ENCODE measurements at places on chromosomes 3 and 15.

- DNase-seq = no peak
Measured at GRCh38 chr15:67406257-67406861, 114.6 kb upstream of the C15orf61 start.

DNA sequence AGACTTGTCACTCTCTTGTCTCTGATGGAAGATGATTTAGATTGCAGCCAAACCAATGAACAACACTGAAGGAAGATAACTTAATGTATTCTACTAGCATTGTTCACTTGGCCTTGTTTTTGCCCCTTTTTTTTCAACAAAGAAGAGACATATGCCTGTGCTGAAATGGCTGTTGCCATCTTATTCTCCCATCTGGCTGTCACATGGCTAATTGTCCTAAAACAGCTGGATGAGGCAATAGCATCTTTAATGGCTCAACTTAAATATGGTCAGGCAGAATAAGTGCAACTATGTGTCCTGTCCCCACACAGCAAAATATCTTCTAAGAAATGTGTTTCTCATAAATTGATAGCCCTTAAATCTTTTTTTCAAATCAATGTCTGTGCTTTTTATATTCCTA is 576.9 kb downstream of the TUSC7 start:
- DNase-seq = no peak

DNA sequence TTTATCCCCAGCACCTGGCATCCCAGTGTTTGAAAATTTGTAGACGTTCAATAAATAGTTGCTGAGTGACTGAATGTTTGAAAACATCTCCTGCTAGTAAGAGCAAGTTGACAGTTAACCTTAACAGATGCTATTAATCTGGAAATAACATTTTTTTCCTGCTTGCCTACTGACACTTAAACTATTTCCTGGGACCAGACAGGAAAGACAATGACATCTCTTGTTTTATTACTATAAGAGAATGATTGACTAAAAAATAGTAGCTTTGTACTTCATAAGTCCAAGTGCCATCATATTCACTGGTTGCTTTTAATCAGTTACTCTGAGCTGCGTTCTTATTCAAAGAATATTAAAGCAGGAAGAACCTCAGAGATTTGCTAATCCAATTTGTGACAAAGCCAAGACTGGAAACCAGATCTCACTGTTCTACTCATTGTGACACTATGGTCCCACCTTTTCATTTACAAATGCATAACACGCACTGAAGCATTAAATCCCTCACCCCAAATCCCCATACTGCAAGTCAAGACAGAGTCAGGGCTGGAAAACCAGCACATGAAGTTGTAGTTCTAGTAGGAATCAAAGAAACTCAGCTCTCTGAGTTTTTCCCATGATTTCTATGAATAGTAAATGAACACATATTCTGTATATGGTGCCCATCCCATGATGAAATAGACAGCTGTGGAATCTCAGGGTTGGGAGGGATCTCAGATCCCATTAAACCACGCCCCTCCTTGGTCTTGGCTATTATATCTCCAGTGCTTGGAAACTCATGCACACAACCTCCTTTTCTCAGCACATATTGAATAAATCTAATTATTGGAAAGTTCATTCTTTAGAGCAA is 212.7 kb upstream of the P2RY1 start:
- DNase-seq = no peak

GRCh38 chr3:168608926-168609325 is 513.2 kb upstream of the GOLIM4 start:
- DNase-seq = no peak

- no peak for DNase-seq
Measured at GRCh38 chr15:41633609-41634008, 26.6 kb upstream of the MGA start.

DNA sequence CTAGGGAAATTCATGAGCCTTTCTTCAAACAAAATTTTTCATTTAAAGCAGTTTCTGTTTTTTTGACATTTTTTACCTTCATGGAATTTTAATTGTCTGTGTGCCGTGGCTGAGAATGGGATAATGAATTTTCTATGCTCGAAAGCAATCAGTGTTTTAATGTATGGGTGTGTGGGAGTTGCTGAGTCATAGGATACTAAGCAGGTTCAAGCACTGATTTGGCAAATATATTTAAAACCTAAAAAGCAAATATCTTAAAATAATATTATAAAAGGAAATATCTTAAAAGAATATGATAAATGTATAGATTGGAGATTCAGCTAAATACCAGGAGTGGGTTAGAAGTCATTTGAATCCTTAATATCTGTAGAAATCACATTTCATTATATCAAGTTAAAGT is 173.6 kb upstream of the LRRFIP2 start:
- no peak for DNase-seq

GRCh38 chr15:64800476-64800875 is 25.0 kb downstream of the PIF1 start:
- DNase-seq = no peak

GRCh38 chr3:110799271-110799670 is 272.3 kb upstream of the NECTIN3 start:
- DNase-seq = peak; percentile 44

GRCh38 chr15:94206463-94207167 is 24.7 kb upstream of the MCTP2 start:
- peak; percentile 41 for DNase-seq

DNA sequence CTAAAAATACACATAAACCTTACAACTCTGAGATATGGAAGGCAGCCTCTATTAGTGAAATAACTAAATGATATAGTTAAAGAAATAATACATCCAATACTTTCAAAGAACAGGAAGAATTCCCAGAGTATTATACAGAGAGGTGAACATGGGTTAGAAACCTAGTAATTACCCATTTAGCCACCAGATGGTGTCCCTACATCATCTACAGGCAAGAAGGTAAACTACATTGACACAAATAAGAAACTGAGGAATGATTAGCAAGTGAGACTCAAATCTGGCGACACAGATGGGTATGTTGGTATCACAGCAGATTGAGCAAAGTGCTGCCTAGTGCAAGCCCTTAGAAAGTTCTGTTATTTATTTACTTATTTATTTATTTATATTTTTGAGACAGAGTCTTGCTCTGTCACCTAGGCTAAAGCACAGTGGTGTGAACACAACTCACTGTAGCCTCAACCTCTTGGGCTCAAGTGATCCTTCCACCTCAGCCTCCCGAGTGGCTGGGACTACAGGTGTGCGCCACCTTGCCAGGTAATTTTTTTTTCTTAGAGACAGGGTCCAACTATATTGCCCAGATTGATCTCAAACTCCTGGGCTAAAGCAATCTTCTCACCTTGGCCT is 28.2 kb downstream of the NEK4 start:
- DNase-seq = peak; percentile 71

DNA sequence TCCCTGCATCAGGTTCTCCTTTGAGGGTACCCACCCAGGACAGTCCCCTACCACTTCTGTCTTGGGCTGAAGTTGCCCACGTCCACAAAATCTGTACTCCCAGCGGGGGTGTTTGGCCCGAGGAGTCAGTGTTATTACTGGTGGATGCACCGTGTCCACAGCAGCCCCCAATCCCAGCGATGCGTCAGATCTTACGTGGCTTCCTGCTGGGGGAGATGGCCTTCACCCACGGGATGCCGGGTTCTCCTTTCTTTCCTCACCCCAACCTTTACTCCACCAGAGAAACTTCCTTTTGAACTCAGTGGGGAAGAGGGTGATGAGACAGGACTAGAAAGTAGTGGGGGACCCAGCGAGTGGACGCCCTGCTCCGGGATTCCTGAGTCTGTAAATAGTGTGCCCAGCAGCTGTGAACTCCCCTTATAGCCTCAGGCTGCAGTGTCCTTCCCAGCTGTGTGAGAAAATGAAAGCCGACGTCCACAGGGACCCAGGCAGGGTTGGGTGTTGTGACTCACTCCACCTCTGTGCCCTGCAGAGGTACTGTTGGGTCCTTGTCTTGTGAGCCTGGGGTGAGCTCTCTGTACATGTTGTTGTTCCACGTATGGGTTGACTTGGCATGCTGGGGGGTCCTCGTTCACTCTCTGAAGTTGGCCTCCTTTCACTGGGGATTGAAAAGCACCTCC is 31.5 kb downstream of the CRTAP start:
- DNase-seq = peak; percentile 41

GRCh38 chr3:113898892-113899291 is 48.9 kb upstream of the ZDHHC23 start:
- peak; percentile 86 for DNase-seq

DNA sequence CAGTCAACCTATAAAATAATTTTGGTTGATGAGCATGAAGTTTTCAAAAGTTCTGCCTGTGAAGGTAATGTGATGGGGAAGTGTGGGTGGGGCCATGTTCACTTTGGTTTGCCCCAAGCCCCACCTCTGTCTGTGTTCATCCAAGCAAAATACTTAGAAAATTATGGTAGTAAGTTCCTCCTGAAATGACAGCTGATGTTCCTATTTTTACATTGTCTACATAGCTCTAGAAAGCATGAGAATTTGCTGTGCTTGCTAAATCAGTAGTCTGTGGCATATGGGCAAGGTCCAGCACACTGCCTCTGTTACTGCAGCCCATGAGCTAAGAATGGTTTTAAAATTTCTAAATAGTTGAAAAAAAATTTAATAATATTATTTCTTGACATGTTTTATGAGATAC is 21.9 kb upstream of the CP start:
- DNase-seq = no peak

DNA sequence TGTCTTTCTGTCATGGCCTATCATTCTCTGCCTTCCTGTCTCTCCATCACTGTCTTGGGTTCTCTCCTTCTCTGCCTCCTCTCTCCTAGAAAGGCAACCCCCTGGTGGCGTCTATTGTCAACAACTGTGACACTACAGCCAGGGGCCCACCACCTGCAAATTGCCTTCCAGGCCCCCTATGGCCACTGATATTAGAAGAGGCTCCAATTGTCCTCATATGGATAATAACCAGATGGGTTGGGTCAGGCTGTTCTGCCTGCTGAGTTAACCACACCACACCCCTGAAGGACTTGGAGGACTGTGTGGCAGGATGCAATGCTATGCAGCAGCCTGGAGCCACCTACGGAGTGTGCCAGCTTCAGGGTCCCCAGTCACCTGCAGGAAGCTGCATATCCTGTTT is 665.0 kb downstream of the NTRK3 start:
- no peak for DNase-seq

- DNase-seq = peak; percentile 74
Measured at GRCh38 chr3:10437272-10437994, 68.0 kb downstream of the ATP2B2 start.

- DNase-seq = no peak
Measured at GRCh38 chr3:29004885-29005599, 275.8 kb upstream of the RBMS3 start.

GRCh38 chr3:118557513-118557912 is 477.1 kb downstream of the IGSF11 start:
- no peak for DNase-seq

GRCh38 chr3:157607826-157608405 is 104.7 kb upstream of the VEPH1 start:
- no peak for DNase-seq

DNA sequence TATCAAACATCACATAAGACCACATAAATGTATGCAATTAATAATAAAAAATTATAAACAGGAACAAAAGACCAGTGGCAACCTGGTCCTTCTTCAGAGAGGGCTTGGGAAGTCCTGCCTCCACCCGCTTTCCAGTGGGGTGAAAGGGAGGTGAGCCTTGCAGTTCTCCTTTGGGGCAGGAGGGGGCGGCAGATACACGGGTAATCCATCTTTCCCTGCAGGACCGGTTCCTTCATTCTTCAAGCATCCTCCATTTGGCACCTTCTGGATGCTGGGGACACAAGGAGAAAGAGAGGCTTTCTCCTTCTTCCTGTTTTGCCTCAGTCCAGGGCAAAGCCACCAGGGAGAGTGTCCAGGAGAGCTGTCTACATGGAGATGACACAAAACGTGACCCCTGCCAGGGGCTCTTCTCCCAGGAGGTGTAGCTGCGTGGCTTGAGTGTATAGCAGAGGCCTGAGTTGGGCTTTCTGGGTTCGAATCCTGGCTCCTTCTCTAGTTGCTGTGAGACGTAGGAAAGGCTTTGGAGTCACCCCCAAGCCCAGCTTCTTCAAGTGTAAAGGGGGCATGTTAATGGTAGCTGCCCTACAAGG is 23.2 kb downstream of the RPLP1 start:
- DNase-seq = peak; percentile 83

DNA sequence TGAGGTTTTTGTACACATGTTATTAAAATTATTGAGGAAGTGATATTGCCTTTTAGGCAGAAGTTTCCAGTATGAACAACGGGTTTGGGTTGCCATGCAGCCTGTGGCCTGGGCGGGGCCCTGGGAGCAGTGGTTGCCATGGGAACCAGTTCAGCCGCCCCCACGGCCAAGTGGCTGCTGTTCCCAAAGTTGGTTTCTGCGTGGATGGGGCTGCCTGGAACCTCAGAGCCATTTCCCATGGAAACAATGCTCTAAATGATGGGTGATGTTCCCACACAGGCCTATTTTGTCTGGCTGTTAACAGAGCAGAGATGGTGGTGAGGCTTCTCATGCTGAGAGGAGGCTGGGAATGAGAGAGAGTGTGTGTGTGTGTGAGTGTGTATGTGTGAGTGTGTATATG is 19.5 kb downstream of the MRAS start:
- peak; percentile 23 for DNase-seq

DNA sequence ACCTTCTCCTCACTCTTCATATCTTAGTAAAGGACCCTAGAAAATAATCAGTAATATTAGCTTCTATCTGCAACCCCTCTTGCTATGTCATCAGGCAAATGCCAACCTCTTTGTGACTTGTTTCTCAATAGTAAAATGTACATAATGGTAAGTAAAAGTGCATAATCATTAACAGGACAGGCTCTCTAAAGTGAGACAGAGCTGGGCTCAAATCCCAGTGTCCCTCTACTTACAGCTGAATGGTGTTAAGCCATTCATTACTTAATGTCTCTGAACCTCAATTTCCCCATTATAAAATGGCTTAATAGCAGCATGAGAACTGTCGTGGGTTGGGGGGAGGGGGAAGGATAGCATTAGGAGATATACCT is 62.6 kb upstream of the ATP11B start:
- no peak for DNase-seq

DNA sequence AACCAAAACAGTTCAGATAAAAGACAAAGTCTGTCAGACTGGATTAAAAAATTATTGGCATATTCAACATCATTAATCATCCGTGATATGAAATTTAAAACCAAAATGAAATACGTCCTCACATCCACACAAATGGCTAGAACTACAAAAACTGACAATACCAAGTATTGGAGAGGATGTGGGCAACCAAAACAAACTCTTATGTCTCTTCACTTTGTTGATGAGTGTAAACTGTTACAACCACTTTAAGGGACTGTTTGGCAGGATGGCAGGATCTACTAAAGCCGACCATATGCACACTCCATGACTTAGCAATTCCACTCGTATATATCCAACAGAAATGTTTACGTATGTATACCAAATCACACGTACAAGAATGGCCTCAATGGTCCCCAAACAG is 24.8 kb upstream of the C15orf40 start:
- DNase-seq = no peak

Measured in choroid plexus epithelial cell (primary cell).